ENCODE measurements at places on chromosomes 16 and 17. TPM values are rescaled to one million over a fixed set of nuclear protein-coding genes. Genes with fewer than 3 reads are reported as not detected.

The XAF1 gene
- total RNA-seq = 21.5 TPM

The PRR35 gene
- not detected for total RNA-seq

- no peaks in the 10 kb centered on the region for H3K4me1 ChIP-seq
- H3K36me3 ChIP-seq = no peaks in the 10 kb centered on the region
- no peaks in the 10 kb centered on the region for H3K27me3 ChIP-seq
- no peak overlapping the region for H3K27ac ChIP-seq
These were observed 13.5 kb downstream of the MPG start for GRCh38 chr16:91484-91883.

DNA sequence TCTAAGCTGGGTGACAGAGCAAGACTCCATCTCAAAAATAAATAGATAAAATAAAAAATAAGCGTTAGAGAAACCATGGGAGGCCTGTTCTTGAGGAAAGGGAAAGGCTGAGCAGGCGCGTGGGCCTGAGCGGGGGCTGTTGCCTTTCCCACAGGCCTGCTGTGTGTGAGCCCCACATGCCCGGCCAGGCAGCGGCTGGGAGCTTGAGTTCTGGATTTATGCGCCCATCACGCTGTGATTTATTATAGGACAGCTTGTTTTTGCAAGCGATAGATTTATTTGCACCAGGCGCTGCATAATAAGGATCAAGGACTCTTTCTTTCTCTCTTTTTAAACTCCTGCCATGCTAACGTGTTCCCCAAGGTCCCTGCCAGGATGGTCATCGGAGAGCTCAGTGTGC lies 14.8 kb upstream of the WFDC1 start:
- H3K4me1 ChIP-seq = no peaks in the 10 kb centered on the region
- no peak overlapping the region for H3K27ac ChIP-seq
- no peak for DNase-seq
- H3K36me3 ChIP-seq = no peaks in the 10 kb centered on the region

- 0 out of 2 replicates have a peak, but pooled peaks cover 7% of the 10 kb centered on the region for H3K36me3 ChIP-seq
- no peak overlapping the region for H3K4me3 ChIP-seq
- no peaks in the 10 kb centered on the region for H3K27me3 ChIP-seq
- no peak for DNase-seq
These were observed 53.9 kb downstream of the KNOP1 start for GRCh38 chr16:19664166-19664565.

DNA sequence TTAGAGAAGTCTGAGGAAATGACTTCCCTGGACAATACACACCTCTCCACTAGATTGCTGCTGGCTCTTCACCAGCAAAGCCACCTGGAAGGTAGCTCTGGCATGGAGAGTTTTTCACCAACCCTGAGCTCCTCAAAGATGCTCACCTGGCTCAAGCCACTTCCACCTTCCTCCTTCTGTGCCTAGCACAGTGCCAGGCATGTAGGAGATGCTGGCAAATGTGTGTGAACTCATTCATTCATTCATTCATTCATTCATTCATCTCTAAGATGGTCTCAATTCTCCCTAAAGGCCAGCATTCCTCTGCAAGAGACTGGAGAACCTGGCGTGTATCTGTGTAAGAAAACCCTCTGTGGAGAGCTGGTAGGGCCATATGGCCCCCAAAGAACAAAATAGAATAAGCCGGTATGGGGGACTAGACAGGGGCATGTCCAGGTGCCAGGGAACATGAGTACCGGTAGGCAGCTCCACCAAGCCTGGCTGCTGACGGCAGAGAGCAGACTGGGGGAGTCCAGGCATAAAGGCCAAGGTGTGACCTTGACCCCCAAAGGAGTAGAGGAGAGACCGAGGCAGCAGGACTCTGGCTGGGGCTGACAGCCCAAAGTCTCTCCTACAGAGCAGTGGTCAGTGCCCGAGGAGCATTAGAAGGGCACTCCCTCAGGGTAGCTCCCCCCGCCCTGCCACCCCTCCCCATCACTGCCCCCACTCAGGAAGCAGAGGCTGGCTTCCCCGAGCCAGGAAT lies 132.2 kb upstream of the TNRC6C start:
- H3K4me3 ChIP-seq = no peak overlapping the region
- H3K4me1 ChIP-seq = peaks cover 19% of the 10 kb centered on the region
- no peak overlapping the region for H3K27ac ChIP-seq
- no peaks in the 10 kb centered on the region for H3K36me3 ChIP-seq
- H3K27me3 ChIP-seq = no peaks in the 10 kb centered on the region
- DNase-seq = no peak
